IPS DF 6.9 (cell line): ENCODE measurements at places on chromosomes 13 and 19.

DNA sequence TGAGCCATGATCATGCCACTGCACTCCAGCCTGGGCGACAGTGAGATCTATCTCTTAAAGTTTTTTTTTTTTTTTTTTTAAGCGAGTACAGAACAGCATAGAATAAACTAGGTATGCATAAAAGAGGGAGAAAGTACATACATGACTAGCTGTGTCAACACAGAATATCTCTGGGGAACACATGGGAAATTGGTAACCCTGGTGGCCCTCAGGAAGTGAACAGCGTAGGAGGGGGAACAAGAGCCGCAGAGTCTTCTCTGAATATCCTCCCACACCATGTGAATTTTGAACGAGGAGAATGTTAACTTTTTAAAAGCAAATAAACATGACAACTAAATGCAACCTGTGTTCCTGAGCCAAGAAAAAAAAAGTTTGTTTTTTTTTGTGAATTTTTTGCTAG lies 15.2 kb downstream of the PHLDB3 start:
- DNase-seq = no peak
- H3K4me3 ChIP-seq = no peak overlapping the region
- no peaks in the 10 kb centered on the region for H3K36me3 ChIP-seq
- H3K27me3 ChIP-seq = no peaks in the 10 kb centered on the region
- no peak overlapping the region for H3K27ac ChIP-seq

- no peak for DNase-seq
- peaks cover 2% of the 10 kb centered on the region; the same call in 1 of the 2 replicates for H3K36me3 ChIP-seq
- no peaks in the 10 kb centered on the region for H3K27me3 ChIP-seq
- no peak overlapping the region for H3K27ac ChIP-seq
These were observed 14.2 kb downstream of the RB1 start for GRCh38 chr13:48317511-48318376.

DNA sequence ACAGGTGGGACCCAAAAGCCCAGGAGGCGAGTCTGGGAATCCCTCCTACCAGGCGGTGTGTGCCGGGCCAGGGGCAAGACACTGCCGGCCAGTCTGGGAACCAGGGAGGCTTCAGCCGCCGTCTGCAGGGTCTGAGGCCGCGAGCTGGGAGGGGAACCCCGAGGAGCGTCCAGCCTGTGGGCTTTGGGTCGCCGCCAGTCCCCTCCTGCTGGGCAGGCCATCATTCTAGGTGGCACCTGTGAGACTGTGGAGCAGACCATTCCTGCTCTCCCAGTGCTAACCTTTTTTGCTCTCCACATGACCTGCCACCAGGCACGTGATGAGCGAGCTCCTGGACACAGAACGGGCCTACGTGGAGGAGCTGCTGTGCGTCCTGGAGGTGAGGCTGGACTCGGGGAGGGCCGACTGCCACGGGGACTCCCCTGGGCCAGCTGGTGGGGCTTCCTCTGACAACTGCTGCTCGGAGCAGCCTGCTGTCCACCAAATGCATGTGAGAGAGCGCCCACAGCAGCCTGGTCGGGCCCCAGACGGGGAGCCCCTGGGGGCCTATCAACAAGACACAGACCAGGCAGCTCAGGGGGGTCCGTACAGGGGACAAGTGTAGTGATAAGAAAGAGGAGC lies 24.6 kb upstream of the F7 start:
- no peak for DNase-seq
- H3K4me3 ChIP-seq = no peak overlapping the region
- H3K36me3 ChIP-seq = no peaks in the 10 kb centered on the region; the same call in 1 of the 2 replicates
- H3K4me1 ChIP-seq = no peaks in the 10 kb centered on the region

- DNase-seq = no peak
- no peak overlapping the region for H3K27ac ChIP-seq
- no peaks in the 10 kb centered on the region for H3K4me1 ChIP-seq
- H3K36me3 ChIP-seq = no peaks in the 10 kb centered on the region
These were observed 1.1 kb downstream of the FPR1 start for GRCh38 chr19:51750400-51751094.

DNA sequence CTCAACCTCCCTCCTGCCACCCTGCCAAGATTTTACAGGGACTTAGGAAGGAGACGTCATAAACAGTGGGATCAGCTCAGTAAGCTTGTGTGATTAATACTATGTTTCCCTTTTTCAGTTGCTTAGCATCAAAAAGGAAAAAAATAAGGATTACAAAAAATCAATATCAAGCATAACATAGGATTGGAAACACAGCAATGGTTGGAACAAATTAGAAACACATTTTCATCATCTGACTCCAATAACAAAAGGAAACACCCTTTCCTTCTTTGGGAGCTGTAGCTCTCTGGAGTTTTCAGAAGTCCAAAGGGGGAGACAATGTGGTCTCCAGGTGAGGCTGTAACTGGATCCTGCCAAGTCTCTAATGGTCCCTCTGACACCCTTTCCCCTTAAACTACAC lies 233.4 kb downstream of the B3GLCT start:
- H3K36me3 ChIP-seq = no peaks in the 10 kb centered on the region
- H3K27ac ChIP-seq = no peak overlapping the region
- no peak overlapping the region for H3K4me3 ChIP-seq
- no peaks in the 10 kb centered on the region for H3K27me3 ChIP-seq
- H3K4me1 ChIP-seq = no peaks in the 10 kb centered on the region

DNA sequence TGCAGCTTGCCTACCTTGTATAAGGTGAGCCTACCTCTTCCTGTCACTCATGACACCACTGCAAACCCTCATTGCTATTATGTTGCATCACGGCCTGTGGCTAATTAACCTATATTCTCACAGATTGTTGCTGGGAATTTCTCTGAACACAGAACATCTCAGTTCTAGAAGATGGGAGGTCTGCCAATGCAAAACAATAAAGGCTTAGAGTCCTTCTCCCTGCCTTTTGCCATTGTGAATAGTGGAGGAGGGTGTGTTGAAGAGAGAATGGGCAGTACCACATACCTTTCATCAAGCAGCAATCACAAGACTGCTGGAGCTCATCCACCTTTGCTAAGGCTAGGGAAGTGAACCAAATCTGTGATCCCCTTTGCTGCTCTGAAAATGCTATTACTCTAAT lies 34.4 kb downstream of the WDFY2 start:
- no peaks in the 10 kb centered on the region for H3K27me3 ChIP-seq
- no peaks in the 10 kb centered on the region for H3K36me3 ChIP-seq
- no peak for DNase-seq
- H3K27ac ChIP-seq = no peak overlapping the region

- no peak overlapping the region for H3K27ac ChIP-seq
- no peaks in the 10 kb centered on the region for H3K27me3 ChIP-seq
- no peak overlapping the region for H3K4me3 ChIP-seq
- DNase-seq = no peak
These were observed 1.6 kb upstream of the ADAMTS10 start for GRCh38 chr19:8611877-8612806.

GRCh38 chr19:45638930-45639729 lies at the start of gene EML2:
EML2 (minus strand) TSS chr19:45639397; CDS start chr19:45639376, 21 bp downstream.
- H3K4me3 ChIP-seq = peak within 1 kb of the TSS; percentile 14; the same call in 1 of the 2 replicates
- no peak within 1 kb of the TSS for H3K27ac ChIP-seq
- DNase-seq = no peak
- H3K36me3 ChIP-seq = no peaks in the 10 kb centered on the region
- no peaks in the 10 kb centered on the region for H3K27me3 ChIP-seq

DNA sequence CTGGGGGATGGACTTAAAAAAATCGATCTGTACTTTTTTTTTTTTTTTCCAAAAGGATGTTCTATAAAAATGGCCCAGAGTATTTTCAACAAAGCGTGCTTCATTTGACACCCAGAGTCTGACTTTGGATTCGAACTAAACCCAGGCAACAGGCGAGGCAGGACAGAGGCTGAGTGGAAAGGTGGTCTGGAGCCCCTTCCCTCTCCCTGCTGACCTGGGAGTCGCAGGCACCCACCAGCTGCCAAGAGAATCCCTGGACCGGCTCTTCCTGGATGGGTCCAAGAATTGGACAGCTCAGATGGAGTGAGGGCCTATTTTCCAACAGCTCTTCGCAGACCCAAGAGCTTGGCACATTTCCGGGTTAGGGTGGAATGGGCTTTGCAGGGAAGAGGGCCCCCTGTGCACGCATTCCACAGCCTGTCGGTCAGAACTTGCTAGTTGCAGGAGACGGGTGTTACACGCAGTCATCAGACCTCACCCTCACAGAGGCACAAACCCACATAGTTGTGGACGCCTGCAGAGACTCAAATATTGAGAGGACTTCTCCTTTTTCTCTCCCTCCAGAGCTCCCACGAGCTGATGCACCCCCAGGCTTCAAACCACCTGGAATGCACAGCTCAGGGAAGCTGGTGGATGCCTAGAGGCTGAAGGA lies 15.2 kb downstream of the KCTD15 start:
- H3K36me3 ChIP-seq = peaks cover 7% of the 10 kb centered on the region
- no peaks in the 10 kb centered on the region for H3K4me1 ChIP-seq
- H3K27me3 ChIP-seq = no peaks in the 10 kb centered on the region
- no peak overlapping the region for H3K4me3 ChIP-seq

DNA sequence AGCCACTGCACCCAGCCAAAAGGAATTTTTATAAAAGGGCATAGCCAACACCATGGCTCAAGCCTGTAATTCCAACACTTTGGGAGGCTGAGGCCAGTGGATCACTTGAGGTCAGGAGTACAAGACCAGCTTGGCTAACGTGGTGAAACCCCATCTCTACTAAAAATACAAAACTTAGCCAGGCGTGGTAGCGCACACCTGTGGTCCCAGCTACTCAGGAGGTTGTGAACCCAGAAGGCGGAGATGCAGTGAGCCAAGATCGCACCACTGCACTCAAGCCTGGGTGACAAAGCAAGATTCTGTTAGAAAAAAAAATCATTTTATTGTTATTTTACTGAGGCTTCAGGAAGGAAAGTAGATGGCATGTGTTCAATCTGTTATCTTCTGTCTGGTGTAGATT lies 31.3 kb upstream of the FOXO1 start:
- DNase-seq = no peak
- no peaks in the 10 kb centered on the region for H3K27me3 ChIP-seq
- H3K36me3 ChIP-seq = no peaks in the 10 kb centered on the region

DNA sequence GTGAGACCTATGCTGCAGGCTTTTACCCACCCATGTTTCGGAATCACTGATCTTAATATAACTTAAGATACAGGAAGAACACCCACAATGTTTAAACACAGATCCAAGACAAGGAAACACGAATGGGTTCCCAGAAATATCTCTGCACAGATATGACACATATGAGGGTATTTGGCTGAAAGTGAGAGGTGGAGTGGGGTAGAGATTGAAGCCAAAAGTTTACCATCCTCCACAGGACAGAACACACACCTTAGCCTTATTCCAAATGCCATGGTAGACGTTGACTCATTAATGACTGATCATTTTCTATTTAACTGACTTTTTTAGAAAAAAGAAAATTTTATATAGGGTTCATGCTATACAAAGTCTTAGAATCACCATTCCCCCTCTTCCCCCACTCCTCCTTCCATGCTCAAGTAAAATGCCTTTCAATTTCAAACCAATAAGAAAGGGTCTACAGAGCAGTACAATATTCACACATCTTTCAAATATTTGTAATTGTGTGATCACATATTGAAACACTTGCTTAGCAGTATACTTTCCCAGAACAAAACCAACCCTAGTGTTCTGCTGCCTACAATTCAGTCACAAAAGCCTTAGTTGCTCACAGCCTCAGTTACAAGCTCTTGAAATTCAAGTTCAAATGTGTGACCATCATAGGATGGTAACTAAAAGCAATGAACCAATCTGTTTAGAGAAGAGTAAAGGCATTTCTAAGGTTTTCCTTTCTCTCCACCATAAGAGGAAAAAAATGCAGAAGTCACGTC lies 11.8 kb upstream of the DOCK9 start:
- no peak overlapping the region for H3K4me3 ChIP-seq
- no peaks in the 10 kb centered on the region for H3K27me3 ChIP-seq
- H3K36me3 ChIP-seq = no peaks in the 10 kb centered on the region

DNA sequence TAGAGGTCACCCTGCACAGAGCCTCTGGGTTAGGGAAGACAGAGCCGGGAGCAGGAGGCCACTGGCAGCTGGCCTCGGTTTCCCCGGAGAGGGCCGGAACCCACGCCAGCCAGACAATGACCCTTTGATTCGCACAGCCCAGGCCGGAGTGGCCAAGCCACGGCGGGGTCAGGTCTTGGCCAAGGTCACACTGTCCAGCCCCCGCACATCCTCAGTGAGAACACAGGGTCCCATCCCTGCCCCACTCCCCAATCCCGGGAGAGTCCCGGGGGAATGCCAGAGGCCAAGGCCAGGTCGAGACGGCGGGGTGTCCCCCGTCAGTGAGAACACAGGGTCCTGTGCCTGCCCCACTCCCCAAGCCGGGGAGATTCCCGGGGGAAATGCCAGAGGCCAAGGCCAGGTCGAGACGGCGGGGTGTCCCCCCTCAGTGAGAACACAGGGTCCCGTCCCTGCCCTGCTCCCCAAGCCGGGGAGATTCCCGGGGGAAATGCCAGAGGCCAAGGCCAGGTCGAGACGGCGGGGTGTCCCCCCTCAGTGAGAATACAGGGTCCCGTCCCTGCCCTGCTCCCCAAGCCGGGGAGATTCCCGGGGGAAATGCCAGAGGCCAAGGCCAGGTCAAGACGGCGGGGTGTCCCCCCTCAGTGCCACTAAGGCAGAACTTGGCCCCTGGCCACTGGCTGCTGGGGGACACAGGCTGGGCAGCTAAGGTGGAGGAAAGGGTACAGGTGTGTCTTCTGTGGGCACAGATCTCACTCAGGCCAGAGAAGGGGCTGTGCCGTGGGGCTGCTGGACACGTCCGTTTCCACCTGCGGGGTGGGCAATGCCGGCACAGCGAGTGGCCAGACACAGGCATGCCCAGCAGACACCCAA lies 1.7 kb upstream of the FSTL3 start:
- H3K36me3 ChIP-seq = no peaks in the 10 kb centered on the region; the same call in 1 of the 2 replicates
- DNase-seq = no peak
- peaks cover 7% of the 10 kb centered on the region for H3K27me3 ChIP-seq
- H3K4me1 ChIP-seq = no peaks in the 10 kb centered on the region; the same call in 1 of the 2 replicates
- no peak overlapping the region for H3K27ac ChIP-seq
- H3K4me3 ChIP-seq = no peak overlapping the region

DNA sequence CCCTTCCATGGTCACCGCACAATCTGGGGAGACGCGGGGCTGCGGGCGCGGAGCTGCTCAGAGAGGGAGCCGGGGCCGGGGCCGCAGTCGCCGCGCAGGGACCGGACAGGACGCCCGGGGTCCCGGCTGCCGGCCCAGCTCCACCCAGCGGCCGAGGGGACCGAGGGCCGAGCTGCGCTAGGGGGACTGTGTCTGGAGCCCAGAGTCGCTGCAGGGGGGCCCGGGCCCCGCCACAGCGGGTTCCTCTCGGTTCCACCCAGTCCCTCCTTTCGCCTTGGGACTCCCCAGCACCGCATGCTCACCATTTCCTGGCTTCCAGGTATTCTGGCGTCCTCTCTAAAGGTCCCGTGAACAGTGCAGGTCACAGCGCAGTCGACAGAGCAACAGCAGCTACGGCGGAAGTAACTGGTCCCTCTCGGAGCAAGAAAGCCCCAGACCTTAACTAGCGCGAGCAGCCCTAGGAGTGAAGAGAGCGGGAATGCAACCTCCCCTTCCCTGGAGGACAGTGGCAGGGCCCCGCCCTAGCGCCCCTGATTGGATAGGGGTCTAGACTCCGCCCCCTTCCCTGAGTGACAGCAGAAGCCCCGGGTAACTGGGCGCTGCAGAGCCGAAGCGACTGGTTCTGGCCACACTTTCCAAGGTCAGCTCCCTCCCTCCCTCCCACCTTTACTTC lies at the start of gene ZNF878:
TSS of gene ZNF878 (minus strand) at position 465 of the 673 bp plus-strand sequence. CDS start at position 305, 160 bp downstream.
- peak within 1 kb of the TSS; percentile 64; the same call in 1 of the 2 replicates for H3K4me3 ChIP-seq
- H3K27ac ChIP-seq = no peak within 1 kb of the TSS
- no peaks in the 10 kb centered on the region for H3K36me3 ChIP-seq
- H3K27me3 ChIP-seq = no peaks in the 10 kb centered on the region
- no peaks in the 10 kb centered on the region for H3K4me1 ChIP-seq
- peak; percentile 95 for DNase-seq

- no peak for DNase-seq
- H3K27ac ChIP-seq = no peak overlapping the region
- no peaks in the 10 kb centered on the region; the same call in 1 of the 2 replicates for H3K4me1 ChIP-seq
- no peaks in the 10 kb centered on the region for H3K27me3 ChIP-seq
These were observed 9.9 kb downstream of the ZNF665 start for GRCh38 chr19:53183146-53183764.
